Thoracic aorta (tissue), 2 donors: ENCODE measurements at places on chromosomes 7 and 10. TPM values are rescaled to one million over a fixed set of nuclear protein-coding genes. Genes with fewer than 3 reads are reported as not detected.

DNA sequence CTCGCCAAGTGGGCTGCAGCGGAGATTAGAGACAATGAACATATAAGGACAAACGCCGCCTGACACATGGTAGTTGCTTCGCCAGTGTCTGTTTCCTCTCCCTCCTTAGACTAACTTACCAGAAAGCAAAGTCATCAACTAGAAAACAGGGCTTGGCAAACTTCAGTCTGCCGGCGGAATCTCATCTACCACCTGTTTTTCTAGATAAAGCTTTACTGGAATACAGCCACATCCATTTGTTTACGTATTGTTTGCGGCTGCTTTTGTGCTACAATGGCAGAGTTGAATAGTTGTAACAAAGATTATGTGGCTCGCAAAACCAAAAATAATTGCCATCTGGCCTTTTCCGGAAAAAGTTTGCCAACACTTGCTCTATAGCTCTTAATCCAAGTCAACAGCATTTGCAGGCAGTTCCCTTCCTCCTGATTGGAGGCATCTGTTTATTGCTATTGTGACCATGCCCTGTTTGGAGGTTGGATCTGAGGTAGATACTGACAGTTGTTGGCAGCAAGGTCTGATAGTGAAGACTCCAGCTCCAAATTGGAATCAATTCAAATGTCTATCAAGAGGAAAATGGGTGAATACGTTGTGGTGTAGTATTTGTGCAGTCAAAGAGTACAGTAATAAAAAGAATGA is 260.6 kb downstream of the POU6F2 start:
- no peak overlapping the region for H3K27ac ChIP-seq
- H3K36me3 ChIP-seq = no peaks in the 10 kb centered on the region
- H3K4me1 ChIP-seq = no peaks in the 10 kb centered on the region
- H3K4me3 ChIP-seq = no peak overlapping the region

DNA sequence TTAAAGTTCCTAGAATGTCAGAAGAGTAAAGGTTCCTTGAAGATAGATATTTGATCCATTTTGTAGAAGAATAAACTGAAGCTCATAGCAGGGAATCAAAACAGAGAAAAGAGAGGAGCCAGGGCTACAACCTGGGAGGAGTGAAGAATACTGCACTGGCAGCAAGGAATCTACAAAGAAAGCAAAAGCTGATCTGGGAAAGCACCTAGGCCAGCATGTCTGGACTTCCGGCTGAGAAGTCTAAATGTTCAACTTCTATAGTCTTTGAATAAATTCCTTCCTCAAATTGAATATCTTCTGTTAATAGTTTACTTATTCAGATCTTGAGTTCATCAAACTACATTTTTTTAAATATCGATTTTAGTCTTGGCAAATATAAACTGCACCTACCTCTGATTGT is 78.2 kb downstream of the VPS41 start:
- H3K4me3 ChIP-seq = no peak overlapping the region
- no peaks in the 10 kb centered on the region for H3K36me3 ChIP-seq
- DNase-seq = no peak
- H3K27me3 ChIP-seq = no peaks in the 10 kb centered on the region
- no peak overlapping the region for H3K27ac ChIP-seq

DNA sequence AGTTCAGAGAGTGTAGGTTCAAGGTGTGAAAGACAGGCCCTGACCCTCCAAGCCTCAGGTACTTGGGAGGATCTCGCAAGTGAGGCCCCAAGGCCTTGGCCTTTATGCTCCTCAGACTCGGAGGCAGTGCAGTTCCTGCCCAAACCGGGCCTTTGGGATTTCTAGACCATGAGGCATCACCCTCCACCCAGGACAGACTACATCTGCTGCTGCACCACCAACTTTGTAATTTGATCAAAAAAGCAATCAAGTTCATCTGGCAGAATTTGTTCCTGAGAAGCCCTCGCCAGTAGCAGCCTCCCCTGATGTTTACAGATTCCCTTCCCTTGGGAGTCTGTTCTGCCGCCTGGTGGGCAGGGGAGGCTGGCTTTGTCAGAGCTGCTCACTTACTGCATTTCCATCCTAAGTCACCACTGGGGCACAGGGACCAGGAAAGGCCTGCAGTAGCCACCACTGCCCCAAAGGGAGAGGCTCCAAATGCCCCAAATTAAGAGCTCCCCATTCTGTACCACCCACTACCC is 2.1 kb downstream of the CAMK2G start:
- H3K27ac ChIP-seq = peak overlapping the region; percentile 73
- peak overlapping the region; percentile 90 for H3K4me3 ChIP-seq
- H3K27me3 ChIP-seq = no peaks in the 10 kb centered on the region
- DNase-seq = no peak
- H3K4me1 ChIP-seq = peaks cover 88% of the 10 kb centered on the region

DNA sequence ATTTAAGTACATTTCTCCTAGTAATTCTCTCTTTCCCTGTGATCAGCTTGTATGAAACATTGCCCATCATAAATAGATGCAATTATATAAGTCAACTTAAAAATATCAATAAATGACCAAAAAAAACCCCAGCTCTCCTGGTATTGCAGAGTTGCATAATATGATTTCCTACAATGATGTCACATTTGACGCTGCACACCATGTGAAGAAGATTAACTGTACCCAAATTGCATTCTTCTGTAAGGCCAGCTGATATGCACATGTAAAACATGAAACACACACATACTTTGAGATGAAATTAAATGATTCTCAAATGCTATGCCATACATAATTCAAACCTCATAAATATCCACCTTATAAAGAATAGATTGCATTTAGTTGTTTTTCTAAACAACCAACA is 115.5 kb downstream of the AGMO start:
- H3K4me3 ChIP-seq = no peak overlapping the region
- no peak overlapping the region for H3K27ac ChIP-seq
- no peaks in the 10 kb centered on the region for H3K4me1 ChIP-seq

GRCh38 chr10:10878963-10879362 is 138.7 kb upstream of the CELF2 start:
- H3K27ac ChIP-seq = no peak overlapping the region
- H3K36me3 ChIP-seq = no peaks in the 10 kb centered on the region
- no peak for DNase-seq
- H3K4me1 ChIP-seq = peaks cover 5% of the 10 kb centered on the region
- H3K27me3 ChIP-seq = no peaks in the 10 kb centered on the region
- H3K4me3 ChIP-seq = no peak overlapping the region

DNA sequence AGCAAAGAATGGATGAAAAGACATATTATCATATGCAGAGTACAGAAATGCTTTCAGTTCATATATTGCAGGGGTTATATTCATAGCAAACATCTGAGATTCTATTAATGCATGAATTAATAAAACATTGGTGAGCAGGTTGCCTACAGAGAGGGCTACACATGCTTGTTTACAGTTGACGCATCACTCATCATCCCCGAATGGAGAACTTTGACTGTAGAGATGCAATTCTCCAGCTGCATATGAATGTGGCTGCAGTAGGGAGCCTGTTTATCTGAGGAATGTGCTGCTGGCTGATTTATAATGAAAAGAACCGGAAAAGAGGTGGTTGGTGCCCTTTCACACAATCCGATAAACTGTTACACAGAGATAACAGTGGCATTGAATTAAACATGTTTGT is 116.5 kb downstream of the GRM3 start:
- no peaks in the 10 kb centered on the region for H3K36me3 ChIP-seq
- H3K4me3 ChIP-seq = no peak overlapping the region
- DNase-seq = no peak
- no peaks in the 10 kb centered on the region for H3K27me3 ChIP-seq
- H3K4me1 ChIP-seq = no peaks in the 10 kb centered on the region

DNA sequence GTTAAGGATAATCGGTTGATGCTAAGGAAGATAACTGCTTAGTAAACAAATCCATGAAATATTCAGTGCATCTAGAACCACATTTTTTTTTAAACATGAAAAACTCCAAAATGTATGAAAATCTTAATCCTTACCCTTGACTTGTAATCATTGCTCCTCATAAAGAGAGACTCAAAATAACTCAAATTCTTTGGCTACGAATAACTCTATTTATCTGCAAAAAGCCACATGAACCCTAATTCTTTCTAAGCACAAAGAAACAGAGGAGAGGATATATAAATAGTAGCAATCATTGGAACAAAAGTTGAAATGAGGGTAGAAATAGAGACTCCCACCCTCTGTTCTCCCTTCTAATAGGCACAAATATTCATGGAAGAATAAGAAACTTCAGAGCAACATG is 40.2 kb downstream of the ANK3 start:
- H3K4me1 ChIP-seq = no peaks in the 10 kb centered on the region
- no peaks in the 10 kb centered on the region for H3K27me3 ChIP-seq
- no peak overlapping the region for H3K4me3 ChIP-seq
- no peaks in the 10 kb centered on the region for H3K36me3 ChIP-seq

DNA sequence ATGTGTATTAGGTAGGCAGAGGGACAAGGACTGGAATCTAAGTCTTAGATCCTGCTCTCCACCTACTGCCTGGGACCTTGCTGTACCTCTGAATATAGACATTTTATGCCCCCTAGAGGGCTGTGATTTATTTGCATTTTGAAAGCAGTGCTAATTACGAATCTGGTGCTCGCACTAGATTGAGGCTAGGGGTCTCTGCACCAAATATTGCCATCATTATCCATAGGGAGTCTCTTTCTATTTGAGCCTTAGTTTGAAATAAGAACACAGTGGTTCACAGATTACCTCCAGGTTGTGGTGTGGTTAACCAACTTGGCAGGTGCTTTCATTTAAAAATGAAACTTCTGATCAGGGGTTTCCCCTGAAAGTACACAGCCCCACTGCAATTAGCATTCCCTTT is 41.8 kb downstream of the CNNM1 start:
- no peak overlapping the region for H3K4me3 ChIP-seq
- no peak for DNase-seq
- no peaks in the 10 kb centered on the region for H3K4me1 ChIP-seq
- no peaks in the 10 kb centered on the region for H3K27me3 ChIP-seq
- no peaks in the 10 kb centered on the region for H3K36me3 ChIP-seq
- H3K27ac ChIP-seq = no peak overlapping the region

RAPGEF5 gene
- 66.5 TPM for total RNA-seq

SFRP5 gene
- 1.8 TPM for total RNA-seq

ZNF518A gene
- total RNA-seq = 13.9 TPM

LIPK gene
- not detected for total RNA-seq

PIP gene
- total RNA-seq = 1.1 TPM
